Kidney epithelial cell (primary cell): ENCODE measurements at places on chromosomes 7 and 10. TPM values are rescaled to one million over a fixed set of nuclear protein-coding genes. Genes with fewer than 3 reads are reported as not detected.

- DNase-seq: no peak
Measured at GRCh38 chr7:6015917-6016652, 7.0 kb downstream of the AIMP2 start.

- DNase-seq: no peak
Measured at GRCh38 chr10:68560186-68560942, at the start of gene TET1. Gene TET1 (plus strand): TSS chr10:68560337. CDS start chr10:68572339, 12,002 bp downstream.

GRCh38 chr10:79605308-79605707, 5.4 kb upstream of the SFTPA1 start:
- no peak for DNase-seq

NPC1L1 gene
- 0.96 and 1.5 TPM in 2 replicates for total RNA-seq

- DNase-seq: no peak
Measured at GRCh38 chr7:49166441-49166840, 242.1 kb downstream of the CDC14C start.

DNA sequence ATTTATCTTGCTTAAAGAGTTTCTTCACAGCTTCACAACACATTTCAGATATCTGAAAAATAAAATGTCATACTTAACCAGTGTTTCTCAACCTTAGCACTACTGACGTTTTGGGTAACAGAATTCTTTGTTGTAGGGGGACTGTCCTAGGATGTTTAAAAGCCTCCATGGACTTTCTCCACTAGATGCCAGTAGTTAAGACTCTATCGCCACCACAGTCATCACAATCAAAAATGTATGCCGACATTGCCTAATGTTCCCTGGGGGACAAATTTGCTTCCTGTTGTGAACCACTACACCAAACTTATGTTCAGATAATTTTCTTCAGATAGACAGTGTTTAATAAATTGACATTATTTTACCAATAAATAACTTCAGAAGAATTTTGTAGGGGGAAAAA, 13.4 kb downstream of the NOC3L start:
- DNase-seq: no peak

GRCh38 chr10:63583397-63583796, 62.2 kb downstream of the REEP3 start:
- no peak for DNase-seq

GRCh38 chr10:114102256-114102655, 58.6 kb downstream of the ADRB1 start:
- no peak for DNase-seq

DNA sequence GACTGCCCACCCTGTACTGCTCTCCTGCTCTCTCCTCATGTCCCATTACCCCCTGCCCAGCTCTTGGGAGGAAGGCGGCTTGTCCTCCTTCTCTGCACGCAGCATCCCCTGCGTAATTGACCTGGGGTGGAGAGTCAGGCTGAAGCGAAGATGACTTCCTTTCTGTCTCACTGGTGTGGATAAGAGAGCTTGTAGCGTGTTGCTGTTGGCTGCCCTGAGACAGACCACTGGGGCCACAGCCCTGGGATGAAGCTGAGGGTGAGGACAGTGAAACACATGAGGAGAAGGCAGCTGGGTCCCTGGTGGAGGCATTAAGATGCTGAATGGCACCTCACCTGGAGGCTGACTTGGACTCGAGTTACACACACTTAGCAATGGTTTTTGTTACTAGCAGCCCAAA, 310.3 kb upstream of the ZNF32 start:
- no peak for DNase-seq

- DNase-seq: no peak
Measured at GRCh38 chr10:49300140-49300974, 1.4 kb downstream of the C10orf71 start.

DNA sequence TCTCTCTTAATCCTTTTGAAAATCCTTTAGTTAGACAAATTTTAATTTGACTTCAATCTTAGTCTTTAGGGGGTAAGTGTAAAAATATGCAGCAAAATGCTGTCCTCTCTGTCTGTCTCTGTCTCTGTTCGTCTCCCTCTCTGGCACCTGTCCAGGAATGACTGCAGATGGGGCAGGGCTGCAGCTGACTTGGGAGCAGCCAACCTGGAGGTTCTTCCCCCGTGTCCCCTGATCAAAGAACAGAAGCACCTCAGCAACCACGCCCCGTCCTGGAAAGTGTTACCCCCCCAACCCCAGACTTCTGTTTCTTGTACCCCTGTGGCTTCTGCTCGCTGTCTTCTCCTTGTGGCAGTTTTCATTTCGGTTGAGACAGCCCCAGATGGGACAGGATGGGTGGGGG, 141.6 kb upstream of the NPS start:
- DNase-seq: no peak

- no peak for DNase-seq
Measured at GRCh38 chr10:78448994-78449418, 415.3 kb downstream of the RPS24 start.

EPHA1 gene
- total RNA-seq: 7.9 and 27.5 TPM in 2 replicates

MRC1 gene
- total RNA-seq: 0.07 and 0.29 TPM in 2 replicates

RSPH10B gene
- total RNA-seq: 0.21 TPM in 1 of 2 replicates, not detected in the other

DNA sequence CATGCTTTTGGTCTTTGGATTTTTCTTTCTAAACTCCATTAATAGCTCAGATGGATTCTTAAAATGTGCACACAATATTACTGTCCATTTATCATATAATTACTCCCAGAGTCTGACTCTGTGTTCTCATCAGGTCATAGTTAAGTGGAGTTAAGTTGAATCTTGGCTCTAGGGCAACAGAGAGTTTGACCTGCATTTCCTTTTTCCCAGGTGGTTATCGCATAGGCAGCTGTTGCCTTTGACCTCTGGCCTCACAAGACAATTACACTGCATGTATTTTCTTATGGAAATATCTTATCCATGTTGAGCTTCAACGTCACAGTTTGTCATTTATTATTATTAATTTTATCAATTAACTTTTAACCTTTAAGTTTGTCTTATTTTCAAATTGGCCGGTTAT, 237.5 kb upstream of the HGF start:
- no peak for DNase-seq

TAS2R3 gene
- 0.29 and 0.55 TPM in 2 replicates for total RNA-seq

- DNase-seq: peak; percentile 9
Measured at GRCh38 chr7:50147951-50148808, 55.1 kb upstream of the ZPBP start.

DNA sequence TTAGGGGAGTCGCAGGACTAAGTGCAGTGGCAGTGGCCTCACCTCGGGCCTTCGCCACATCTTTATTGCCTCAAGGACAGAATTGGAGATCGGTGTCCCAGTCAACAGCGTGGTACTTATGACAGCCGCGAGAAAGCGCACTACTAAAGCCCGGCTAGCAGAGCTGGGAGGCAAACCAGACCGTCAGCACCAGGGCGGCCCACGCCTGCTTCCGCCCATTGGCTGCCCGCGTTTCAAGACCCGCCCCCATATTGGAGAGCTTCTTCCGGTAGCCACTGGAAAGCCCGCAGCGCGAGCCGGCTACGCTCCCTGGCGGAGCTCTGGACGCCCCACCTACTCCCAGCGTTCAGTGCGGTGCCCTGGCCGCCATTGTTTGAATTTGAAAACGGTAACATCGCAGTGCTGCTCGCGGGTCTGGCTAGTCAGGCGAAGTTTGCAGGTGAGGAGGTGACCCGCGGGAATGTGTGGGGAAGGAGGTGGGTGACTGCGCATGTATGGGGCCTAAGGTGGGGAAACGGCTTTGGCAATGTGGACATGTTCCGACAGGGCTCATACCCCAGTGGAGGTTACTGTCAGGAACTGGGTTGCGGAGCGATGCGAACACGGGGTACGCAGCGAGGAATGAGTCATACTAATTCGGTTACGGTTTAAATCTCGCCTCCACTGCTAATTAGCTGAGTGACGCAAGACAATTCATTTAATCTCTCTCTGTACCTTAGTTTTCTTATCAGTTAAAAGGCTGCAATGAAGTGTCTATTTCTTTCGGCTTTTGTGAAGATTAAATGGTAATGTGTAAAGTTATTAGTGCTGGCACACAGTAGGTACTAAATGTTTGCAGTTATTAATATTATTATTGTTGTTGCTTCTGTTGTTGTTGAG, at the start of gene KIF20B:
Gene KIF20B, plus strand, starts transcription at position 349 of the 879 bp plus-strand sequence. CDS start 3,705 bp downstream, outside the sequence.
- DNase-seq: peak; percentile 86

- no peak for DNase-seq
Measured at GRCh38 chr10:14093730-14094484, 236.8 kb downstream of the FRMD4A start.

- DNase-seq: no peak
Measured at GRCh38 chr7:6121141-6121540, 90.0 kb downstream of the ANKRD61 start.

DNA sequence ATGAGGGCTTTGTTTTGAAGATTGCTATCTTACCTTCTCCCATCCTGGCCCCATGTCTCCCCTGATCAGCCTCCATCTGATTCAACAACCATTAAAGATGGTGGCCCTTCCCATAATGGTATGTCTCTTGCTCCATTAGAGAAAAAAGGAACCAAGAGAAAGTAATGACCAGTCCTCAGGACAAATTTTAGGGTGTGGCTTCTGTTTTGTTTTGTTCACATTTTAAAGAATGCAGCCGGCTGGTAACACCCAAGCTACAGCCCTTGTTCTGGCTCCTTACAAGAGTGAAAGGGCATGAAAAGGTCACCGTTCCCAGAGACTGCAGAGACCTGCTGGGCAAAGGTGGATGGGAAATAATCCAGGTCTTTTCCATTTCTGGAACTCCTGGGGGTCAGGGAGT, 287.9 kb upstream of the NEBL start:
- DNase-seq: no peak

DNA sequence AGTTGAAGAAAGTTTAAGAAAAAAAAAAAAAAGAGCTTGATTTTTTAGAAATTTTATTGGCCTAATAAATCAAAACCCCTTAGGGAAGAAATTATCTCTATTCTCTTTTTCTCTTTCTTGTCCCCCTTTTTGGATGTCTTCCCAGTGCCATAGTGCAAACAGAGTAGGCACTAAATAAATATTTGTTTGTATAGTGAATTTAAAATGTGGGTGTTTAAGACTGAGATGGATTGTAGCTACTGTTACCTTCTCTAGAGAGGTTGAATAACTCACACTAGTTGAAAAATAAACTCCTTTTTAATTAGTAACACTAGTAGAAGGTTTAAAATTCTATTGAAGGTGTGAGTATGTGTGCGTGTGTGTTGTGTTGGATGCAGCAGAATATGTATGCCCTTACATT, 783.8 kb downstream of the NXPH1 start:
- DNase-seq: no peak
